ENCODE measurements at places on chromosomes 7 and 10.
A peak's percentile ranks its signal among the peaks of the same experiment; 100 is the strongest.

DNA sequence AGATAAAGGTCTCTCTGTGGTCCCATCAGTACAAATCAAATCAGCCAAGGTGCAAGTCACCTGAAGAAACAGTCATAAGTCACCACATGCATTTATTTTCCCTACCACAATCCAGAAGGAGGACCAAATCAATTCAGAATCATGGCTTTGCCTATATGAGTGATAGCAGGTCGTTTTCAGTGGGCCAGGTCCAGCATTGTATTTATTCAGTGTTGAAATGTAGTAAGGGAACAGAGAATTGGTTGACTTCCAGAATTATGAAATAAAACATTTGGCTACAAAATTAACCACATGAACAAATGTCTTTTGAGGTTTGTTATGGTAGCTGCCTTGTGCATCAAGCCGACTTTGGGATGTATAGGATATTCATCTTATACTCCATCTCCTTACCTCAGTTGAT is 88.4 kb downstream of the POLR1F start:
- DNase-seq = no peak

DNA sequence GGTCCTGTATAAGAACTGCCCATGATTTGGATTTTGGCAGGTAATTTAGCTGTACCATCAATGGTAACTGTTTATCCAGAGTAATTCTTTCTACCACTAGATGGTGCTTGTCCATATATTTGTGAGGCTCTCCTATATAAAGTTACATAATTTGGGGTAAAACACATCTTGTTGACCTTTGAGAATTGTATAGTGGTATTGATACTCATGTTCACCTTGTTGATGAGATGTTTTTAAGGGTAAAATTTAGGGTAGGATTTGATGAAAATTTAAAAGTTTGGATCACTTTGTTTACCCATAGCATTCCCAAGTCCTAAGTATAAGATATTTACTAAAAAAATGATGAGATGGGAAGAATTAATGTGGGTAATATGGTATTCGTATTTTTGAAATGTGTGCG is 31.6 kb downstream of the ST7 start:
- DNase-seq = peak; percentile 50

DNA sequence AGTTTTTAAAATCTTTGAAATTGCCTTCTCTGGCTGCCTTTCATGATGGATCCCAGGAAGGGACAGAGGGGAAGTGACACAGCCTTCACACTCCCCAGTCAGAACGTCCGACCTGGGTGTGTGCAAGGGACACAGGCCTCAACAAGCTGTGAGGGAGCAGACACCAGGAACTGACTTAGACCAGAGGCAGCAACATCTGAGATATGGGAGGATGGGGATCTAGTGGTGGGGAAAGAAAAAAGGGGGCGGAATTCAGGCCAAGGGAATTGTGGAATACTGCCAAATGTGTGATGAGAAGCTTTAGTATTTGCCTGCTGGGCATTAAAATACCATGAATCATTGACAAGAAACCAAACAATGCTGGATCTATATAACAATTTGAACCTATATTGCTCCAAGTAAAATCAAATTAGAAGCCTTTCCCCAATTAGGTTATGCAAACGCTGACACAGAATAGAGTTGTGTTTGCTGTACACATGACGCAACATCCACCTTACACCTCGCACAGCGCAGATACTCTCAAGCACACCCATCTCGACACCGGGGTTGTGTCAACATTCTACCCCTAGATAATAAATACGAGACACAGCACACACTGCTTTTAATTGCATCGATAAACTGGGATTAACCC is 17.2 kb upstream of the MNX1 start:
- no peak for DNase-seq

DNA sequence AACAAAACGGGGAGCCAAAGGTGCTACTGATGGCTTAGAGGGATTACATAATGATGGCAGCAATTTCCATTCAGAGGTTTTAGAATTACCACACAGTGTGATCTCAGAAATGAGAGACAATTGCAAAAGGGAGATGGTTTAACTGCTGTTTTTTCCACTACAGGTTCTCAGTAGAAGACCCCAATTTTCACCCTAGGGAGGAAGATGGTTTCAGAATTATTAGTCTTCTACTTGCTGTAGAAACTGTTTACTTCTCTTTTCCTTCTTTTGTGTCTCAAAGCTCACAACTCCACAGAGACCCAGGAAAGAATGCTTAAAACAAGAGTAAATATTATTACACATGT is 226.5 kb downstream of the INHBA start:
- DNase-seq = no peak

DNA sequence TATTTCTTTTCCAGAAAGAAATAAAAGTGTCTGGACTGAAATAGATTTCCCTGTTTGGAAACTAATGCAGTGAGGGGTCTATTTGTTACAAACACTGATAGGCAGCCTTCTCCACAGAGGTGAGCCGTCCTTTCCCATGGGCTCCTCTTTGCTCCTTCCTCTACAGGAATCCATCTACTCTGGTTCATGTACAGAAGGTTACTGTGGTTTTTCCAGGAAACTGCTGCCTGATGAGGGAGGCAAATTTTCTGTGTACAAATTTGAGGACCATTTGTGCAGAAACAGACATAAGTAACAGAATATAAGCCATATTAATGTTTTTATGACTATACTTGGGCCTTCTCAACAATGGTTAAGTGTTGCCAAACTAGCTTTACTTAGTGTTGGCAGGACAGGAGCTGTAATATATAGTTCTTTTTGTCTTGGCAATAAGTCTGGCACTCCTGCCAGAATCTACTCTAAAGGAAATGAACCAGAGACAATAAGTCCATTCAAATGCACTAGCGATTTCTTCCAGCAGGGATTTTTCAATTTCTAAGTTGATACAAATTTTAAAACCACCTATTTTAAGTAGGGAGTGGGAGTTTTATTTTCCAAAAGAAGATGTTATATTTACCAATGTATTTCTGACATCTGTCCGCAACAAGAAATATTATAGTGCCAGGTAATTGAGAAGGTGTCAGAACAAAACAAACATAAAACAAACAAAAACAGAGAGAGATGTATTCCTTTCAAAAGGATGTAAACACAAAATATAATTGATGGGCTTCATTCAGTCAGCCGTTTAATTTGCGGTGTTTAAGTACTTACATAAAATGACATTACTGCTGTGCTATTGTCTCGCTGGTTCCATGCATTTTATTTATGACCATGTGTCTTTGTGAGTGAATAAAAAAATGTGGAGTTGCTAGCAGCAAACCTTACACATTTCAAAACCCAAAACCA is 91.0 kb upstream of the NFE2L3 start:
- DNase-seq = no peak

- DNase-seq = no peak
Observed at GRCh38 chr7:37817996-37818720, 30.2 kb upstream of the NME8 start.

GRCh38 chr10:95201736-95202135 is 7.7 kb downstream of the ACSM6 start:
- DNase-seq = no peak

- no peak for DNase-seq
Observed at GRCh38 chr10:62258926-62259325, 9.7 kb downstream of the RTKN2 start.

DNA sequence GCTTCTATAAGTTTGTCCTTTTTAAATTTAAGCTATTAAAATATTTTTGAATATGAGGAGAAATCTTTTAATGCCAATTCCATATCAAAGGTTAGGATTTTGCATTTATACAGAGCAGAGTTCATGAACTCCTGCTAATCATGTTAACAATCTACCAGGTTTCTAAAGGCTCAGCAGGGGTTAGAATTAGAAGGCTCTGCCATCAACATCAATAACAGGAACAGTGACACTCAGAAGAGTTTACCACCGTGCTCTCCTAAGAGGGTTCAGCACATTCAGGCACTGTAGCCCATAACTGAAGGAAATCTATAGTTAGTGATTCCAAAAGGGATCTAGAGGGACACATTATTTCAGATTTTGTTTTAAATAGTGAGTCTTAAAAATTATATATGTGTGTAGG is 100.1 kb downstream of the HOXA1 start:
- no peak for DNase-seq

- no peak for DNase-seq
Observed at GRCh38 chr7:157574120-157574825, 237.5 kb downstream of the DNAJB6 start.

- DNase-seq = no peak
Observed at GRCh38 chr7:132154248-132154647, 422.0 kb downstream of the PLXNA4 start.

GRCh38 chr7:123581162-123581459 is 20.5 kb upstream of the ASB15 start:
- no peak for DNase-seq

- no peak for DNase-seq
Observed at GRCh38 chr7:78099715-78100394, 301.3 kb downstream of the PHTF2 start.

GRCh38 chr7:68456469-68456868 is 1141.8 kb upstream of the AUTS2 start:
- DNase-seq = no peak

Measured in activated CD4-positive, alpha-beta T cell treated with anti-CD3 and anti-CD28 coated beads, Interleukin-2, Interleukin-4, amounts not matched to agents 100 ng/mL and 50 ng/mL, durations not matched to agents 16 hours and 8 hours (primary cell).